Aorta (tissue), 5 donors: ENCODE measurements at places on chromosomes 13 and 19.

GRCh38 chr19:48569814-48570213 lies 17.8 kb downstream of the SULT2B1 start:
- DNase-seq, result no peak

DNA sequence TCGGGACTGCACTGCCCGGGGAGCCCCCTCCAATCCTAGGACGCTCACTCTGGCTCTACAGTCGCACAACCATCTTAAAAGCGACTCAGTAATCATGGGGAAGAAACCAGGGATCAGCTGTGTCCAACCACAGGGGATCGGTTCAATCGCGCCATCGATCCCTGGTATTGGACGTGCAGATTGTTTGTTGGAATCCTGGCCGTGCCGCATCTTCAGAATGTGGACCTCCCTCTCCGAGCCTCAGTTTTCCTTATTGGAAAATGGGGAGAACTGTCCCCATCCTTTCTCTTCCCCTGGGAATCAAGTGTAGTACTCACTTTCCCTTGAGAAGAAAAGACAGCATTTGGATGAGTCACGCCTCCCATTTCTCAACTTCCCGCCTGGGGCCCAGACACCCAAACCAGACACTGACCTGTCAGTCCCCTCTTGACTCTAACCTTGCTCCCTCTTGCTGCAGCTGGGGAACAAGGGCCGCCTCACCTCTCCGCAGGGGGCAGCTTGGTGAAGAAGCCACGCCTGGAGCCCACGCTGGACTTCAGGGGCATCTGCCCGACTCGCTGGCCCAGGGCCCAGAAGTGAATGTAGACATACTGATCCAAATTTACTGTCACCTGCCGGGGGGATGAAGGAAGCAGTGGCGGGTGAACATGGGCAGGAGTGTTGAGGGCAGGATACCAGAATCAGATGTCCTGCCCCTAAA lies 17.6 kb downstream of the EMP3 start:
- no peak for DNase-seq

GRCh38 chr19:3397266-3398022 lies 31.1 kb downstream of the NFIC start:
- no peak for DNase-seq

- DNase-seq, result no peak
Measured at GRCh38 chr13:75771818-75772217, 135.7 kb downstream of the LMO7 start.

DNA sequence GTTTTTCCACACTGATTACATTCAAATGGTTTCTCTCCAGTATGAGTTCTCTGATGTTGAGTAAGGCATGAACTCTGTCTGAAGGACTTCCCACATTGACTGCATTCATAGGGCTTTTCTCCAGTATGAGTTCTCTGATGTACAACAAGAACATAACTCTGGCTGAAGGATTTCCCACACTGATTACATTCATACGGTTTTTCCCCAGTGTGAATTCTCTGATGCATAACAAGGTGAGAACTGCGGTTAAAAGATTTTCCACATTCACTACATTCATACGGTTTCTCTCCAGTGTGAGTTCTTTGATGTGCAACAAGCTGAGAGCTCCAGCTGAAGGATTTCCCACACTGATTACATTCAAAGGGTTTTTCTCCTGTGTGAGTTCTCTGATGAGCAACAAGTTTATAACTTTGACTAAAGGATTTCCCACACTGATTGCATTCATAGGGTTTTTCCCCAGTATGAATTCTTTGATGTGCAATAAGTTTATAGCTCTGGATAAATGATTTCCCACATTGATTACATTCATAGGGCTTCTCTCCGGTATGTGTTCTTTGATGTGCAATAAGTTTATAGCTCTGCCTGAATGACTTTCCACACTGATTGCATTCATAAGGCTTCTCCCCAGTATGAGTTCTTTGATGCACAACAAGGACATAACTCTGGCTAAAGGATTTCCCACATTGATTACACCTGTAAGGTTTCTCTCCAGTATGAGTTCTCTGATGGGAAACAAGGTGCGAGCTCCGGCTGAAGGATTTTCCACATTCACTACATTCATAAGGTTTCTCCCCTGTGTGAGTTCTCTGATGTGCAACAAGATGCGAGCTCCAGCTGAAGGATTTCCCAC lies 23.5 kb downstream of the ZNF180 start:
- DNase-seq, result no peak

GRCh38 chr13:37407156-37407555 lies 191.4 kb downstream of the POSTN start:
- no peak for DNase-seq

DNA sequence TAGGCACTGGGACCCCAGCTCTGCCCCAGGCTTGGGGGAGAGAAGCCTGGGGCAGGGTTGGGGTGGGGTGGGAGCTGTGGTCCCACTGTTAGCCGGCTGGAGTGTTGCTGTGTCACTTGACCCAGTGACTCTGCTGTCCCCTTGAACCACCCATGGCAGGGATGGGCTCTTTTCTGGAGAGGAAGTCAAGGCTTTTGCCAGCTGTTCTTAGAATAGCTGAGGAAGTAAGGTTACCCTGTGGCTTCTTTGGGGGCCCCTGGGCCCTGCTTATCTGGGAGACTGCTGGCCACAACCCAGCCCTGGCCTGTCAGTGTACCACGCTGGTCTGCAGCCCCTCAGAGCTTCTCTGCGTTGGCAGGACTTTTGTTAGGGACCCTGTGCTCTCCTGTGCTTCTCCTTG lies 9.1 kb downstream of the PNPLA6 start:
- no peak for DNase-seq

GRCh38 chr19:30882411-30883005 lies 466.7 kb downstream of the TSHZ3 start:
- no peak for DNase-seq

DNA sequence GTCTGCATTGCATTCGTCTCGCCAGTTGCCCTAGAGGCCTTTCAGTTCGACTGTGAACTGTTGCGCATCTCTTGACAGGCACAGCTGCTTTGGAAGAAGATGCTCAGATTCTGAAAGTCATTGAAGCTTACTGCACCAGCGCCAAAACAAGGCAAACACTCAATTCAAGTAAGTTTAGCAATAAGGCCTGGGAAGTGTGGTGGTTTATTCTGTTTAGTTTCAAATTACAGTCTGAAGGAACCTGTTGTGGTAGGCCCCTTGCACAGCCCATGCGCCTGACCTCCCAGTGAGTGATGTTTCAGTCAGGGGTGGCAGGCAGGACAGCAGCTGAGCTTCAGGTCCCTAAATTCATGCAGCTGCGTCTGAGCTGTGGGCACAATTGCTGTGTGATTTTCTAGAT lies 32.2 kb upstream of the TEX29 start:
- no peak for DNase-seq

DNA sequence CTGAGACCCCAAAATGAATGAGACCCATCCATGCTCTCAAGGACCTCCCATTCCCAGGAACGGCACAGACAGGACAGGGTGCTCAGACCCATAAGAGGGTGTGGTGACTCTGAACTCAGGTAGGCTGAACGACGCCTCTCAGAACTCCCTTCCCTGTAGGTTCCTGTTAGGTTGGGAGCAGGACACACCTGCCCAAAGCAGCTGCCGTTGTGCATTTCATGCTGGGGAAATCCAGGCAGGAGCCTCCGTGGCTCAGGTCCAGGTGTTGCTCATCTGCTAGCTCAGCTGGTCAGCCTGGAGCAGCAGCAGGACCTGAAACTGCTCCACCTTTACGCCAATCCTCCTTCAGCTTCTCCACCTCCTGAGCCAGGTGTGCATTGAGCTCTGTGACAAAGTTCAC lies 19.1 kb upstream of the TEX101 start:
- no peak for DNase-seq

DNA sequence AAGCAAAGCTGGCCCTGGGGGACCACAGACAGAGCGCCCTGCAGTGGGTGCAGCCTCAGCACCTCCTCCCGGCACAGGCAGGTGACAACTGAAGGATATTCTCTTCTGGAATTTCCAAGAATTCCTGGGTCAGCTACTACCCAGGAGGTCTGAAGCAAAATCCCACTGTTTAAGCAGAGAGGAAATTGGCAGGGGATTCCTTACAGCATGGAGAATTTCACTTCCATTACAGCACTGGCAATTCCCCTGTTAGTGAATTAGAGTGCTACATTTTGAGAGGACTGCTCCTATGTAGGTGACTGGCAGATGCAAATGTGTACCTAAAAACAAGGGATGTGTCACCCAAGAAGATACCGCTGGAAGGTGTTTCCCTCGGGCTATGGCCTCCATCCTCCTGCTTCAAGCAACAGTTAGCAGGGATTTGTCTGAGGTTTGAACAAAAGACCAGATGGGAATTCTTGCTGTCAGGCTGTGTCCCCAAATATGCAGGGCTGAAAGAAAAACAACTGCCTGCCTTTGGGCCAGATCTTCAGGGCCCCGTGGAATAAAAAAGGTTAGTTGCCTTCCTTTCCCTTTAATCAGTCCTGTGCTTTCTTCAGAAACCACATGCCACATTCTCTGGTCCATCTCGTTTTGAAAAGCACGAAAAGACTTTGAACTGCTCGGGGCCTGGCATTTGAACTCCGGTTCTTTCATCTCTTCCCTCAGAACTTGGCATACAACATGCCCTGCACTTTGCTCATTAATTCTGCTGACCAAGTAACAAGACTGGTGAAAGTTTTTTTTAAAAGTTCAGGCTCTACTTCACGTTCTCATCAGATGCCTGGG lies 296.4 kb downstream of the DNAJC15 start:
- DNase-seq, result no peak

GRCh38 chr19:18156841-18157464 lies 4.0 kb downstream of the PIK3R2 start:
- DNase-seq, result peak; percentile 93

- no peak for DNase-seq
Measured at GRCh38 chr19:41540041-41540695, 35.8 kb upstream of the CEACAM21 start.
